Right atrium auricular region (tissue), 2 donors: ENCODE measurements at places on chromosomes 7 and 10. TPM values are rescaled to one million over a fixed set of nuclear protein-coding genes. Genes with fewer than 3 reads are reported as not detected.
A peak's percentile ranks its signal among the peaks of the same experiment; 100 is the strongest.

C7orf33 gene
- total RNA-seq, result not detected

GSDME gene
- total RNA-seq, result 7.7 TPM

RARRES2 gene
- total RNA-seq, result 197 TPM

DNA sequence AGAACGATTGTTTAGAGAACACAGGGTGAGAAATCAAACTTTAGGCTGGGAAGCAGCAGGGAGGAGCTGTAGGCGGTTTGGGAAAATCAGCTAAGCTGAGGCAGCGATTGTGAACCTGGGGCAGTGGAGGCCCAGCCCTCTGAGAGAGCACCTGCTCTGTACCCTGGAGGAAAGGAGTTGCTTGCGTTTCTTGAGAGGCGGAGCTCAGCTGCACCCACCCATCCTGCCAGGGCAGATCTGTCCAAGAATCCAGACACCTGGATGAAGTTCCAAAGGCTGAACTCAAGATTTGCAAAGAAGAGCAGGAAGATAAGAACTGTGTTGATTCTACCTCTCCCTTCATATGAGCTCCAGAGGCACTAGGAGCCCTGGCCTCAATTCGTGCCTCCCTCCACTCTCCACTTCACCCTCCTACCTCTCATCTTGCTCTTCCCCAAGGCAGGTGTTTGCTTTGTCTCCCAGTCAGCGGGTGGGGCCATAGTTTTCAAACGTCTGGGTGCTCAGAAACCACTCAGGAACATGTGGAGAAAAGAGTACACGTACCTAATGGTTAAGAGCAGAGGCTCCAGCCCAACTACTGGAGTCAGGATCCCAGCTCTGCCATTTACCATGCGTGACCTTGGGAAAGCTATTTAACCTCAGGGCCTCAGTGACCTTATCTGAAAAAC, 21.5 kb upstream of the TMEM213 start:
- DNase-seq, result no peak

GRCh38 chr10:86152911-86153310, 213.7 kb downstream of the GRID1 start:
- DNase-seq, result no peak

- DNase-seq, result no peak
These were observed 23.2 kb downstream of the PILRA start for GRCh38 chr7:100396421-100396982.

PLXDC2 gene
- total RNA-seq, result 24.0 TPM

DNA sequence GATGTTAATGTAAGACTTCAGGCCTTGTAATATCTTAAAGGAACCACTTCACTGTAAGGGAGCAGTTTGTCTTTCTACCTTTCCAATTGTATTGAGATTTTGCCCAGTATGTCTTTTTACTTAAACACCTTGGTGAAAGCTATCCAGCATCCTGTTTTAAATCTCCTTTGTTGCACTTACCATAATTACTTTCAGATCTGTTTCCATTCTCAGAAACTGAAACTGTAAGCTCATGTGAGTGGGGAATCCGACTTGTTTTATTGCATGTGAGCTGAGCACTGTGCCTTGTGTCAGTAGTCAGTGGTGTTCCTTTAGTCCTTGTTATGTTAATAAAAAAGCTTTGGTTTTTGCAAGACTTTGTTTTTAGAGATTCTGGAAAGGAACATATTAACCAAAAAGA, 42.2 kb downstream of the BMPR1A start:
- DNase-seq, result no peak

GRCh38 chr7:92422926-92423325, 24.4 kb upstream of the GATAD1 start:
- DNase-seq, result no peak

DNA sequence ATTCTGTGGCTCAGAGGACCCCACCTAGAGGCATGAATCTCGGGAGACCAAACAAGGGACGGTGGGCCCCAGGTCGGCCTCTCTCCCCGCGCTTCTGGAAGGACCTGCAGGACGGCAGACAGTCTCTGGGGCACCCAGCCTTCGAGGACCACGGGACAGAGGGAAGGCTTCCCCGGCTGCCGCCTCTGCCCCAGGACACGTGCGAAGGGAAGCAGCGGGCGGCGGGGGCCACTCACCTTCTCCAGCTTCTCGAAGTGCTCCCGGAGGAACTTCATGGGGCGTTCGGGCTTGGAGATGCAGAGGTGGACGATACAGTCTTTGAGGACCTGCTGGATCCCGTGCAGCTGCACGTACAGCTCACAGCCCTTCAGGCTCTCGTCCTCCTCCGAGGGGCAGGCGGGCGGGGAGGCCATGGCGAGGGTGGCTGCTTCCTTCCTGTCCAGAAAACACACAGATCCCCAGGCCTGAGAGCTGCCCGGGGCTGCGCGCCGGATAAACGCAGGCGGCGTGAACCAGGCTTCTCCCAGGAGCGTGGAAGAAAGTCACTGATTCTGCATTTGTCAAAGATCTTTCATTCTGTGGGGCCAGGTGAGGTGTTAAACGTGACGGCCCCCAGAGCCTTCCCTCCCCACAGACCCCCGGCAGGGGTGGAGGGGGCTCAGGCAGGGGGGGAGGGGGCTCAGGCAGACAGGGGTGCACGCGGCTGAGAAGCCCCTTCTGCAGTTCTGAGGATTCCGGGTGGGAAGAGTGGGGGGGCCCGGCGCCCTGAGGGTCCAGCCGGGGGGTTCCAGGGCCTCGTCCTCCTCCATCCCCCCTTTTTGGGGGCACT, 15.2 kb upstream of the DNAAF5 start:
- no peak for DNase-seq

DNA sequence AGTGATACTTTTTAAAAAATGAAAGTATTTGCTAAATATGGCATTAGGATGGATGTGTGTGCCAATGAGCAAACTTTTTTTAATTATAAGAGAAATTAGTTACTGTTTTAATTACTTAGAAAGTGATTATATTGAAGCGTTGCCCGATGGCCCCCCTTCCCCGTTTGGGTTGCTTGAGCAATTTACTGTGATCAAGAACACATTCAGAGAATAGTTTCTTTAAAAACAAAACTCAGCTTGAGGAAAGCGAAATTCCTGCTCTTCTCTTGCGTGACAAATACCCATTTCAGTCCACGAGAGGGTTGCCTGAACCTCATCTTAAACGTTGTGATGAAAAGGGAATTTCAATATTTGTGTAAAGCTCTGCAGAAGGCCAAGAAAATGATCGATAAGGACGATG, 234.1 kb downstream of the GATA3 start:
- no peak for DNase-seq

- no peak for DNase-seq
These were observed 228.1 kb downstream of the WDR11 start for GRCh38 chr10:121079226-121079625.

NUTM2E gene
- total RNA-seq, result not detected

DNA sequence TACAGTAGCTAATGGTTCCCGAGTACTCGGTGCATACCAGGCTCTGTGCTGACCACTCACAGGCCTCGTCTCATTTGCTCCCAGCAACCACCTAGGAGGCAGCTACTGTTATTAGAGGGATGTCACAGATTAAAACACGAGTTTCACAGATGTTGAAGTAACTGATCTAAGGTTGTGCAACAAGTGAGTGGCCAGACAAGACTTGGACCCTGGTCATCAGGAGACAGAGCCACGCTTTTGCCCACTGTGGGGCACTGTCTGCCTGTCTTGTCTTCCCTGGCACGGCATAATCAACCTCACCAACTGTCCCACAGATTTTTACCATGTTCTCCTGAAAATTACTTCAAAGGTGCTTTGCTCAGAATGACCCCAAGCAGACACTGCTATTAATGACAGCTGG, 111.6 kb upstream of the HABP2 start:
- DNase-seq, result no peak

DNA sequence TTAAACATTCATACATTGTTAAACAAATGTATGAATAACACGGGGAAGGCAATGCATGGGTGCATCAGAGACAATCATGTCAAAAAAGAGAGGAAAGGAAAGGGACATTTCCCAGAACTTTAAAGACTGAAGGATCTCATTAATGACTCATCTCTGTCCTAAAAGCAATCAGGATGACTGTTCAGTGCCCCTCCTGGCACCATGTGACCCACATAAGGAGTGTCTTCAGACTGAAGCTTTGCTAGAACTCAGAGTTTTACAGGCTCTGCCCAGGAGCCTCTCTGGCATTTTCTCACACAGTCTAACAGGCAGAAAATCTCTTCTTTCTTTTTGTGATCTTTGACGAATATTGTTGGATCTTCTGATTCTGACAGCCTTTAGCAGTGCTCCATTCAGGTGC, 315.3 kb downstream of the OTUD1 start:
- DNase-seq, result no peak

DNA sequence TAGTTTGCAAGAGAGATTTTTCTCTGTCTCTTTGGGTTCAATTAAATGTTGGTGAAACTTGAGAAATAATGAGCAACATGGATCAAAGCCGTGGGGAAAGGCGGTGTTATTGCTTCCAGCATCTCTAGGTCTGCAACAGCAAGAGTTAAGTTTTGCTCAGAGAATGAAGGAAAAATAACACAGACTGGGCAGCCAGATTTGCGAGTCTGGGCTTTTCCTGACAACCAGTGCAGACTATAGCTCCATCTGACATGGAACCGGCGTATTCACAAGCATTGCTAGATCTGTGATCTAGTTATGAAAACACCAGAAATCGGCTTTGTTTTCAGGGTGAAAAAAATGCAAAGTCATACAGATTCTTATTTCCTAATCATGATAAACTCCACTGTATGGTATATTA, 110.4 kb downstream of the CAMK1D start:
- no peak for DNase-seq

- peak; percentile 87 for DNase-seq
These were observed at the start of gene PSTK for GRCh38 chr10:122980209-122981065. Gene PSTK (plus strand): TSS chr10:122980401. CDS start chr10:122980480, 79 bp downstream.

CDK14 gene
- total RNA-seq, result 37.9 TPM

DNA sequence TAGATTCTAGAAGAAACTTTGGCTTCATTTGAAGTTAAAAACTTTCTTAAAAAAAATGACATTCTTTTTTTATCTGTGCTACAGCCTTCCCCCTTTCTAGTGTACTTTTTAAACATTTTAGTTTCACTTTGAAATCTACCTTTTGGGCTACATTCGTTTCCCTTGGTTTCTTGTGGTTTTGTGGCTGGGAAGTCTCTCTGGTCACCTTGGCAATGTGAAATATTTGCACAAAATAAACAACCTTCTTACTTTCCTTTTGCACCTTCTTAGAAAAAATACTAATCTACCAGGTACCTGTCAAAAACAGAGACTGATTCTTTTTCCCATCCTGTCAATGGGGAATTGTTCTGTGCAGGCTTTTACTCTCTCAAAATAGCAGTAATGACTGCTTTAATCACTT, 350.2 kb downstream of the GATA3 start:
- DNase-seq, result no peak

NUTM2A gene
- 2.3 TPM for total RNA-seq

DNA sequence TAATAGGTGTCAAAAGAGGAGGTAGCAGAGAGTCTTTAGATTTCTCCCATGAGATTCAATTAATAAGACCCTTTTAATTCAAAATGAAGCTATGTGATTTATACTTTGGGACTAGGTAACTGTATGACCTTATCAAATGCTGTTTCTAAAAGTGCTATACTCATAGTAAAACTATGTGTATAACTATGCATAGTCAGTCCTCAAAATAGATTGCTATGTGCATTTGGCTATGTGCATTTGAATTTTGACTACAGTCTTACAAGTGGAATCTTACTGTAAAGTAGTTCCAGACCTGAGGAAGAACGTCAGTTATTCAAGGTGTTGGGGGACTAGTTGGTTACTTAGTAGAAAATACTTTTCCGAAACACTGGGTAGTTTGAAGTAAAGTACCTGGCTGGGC, 36.9 kb downstream of the ADD3 start:
- DNase-seq, result no peak

DNA sequence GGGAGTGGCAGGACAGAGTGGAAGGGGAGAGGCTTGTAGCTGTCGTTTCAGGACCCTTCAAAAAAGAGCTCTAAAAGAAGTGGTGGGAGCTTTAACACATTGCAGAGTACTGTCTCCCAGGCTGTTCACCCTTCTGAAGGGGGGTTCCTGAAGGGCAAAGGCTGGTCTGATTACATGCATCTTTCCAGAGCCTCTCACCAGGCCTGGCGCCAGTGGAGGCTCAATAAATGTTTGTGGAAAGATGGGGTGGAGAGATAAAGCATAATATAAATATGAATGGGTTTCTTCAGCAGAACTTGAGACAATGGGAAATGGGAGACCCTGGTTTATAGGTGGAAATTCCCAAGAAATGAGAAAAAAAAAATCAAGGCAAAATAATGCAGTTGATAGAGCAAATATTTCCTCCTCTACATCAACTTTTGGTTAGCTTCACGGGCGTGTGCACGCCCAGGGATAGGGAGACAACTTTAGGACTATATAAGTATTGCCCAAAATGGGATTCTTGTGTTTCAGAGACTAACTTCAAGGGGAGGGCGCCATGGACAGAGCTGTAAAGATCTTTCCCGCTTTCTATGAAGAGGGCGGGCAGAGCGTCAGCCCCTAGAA, 613 bp upstream of the BUB3 start:
- no peak for DNase-seq

KBTBD2 gene
- 26.0 TPM for total RNA-seq

- no peak for DNase-seq
These were observed 350.9 kb upstream of the NPVF start for GRCh38 chr7:25578991-25579777.

AHR gene
- 38.7 TPM for total RNA-seq

AKR1E2 gene
- 9.7 TPM for total RNA-seq

- DNase-seq, result peak; percentile 18
These were observed 18.4 kb downstream of the SLC18A2 start for GRCh38 chr10:117259279-117259678.

DNA sequence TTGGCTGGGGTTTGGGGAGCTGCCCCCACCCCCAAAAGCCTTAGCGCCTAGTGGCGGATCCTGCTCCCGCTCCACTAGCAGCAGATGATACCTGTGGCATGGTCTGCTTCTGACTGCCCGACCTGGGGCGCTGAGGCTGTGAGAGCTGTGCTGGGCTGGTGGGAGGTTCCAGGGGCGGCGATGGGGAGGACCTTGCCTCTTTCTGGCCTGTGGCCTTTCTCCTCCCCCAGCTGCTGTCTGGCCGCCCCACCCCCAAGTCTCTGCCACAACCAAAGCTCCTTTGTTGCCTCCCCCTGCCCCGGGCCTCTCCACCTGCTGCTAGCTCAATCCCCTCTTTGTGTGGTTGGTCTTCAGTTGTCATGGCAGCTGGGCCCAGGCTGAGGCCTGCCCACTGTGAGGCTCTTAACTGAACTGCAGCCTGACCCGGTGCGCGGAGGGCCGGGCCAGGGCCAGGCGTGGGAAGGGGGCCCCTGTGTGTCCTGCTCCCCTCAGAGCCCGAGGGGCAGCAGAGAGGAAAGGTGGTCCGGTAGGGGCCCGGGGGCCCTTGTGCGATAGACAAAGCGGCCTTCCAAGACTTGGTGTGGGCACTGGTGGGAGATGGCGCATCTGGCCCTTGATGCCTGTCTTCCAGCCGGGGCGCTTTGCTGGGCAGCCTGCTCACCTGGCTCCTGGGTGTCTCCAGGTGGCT, 4.7 kb downstream of the ZNF775 start:
- no peak for DNase-seq

EGFR gene
- total RNA-seq, result 21.1 TPM

GRCh38 chr10:127910464-127910770, 3.5 kb downstream of the PTPRE start:
- DNase-seq, result no peak

- DNase-seq, result no peak
These were observed 652 bp downstream of the HMX2 start for GRCh38 chr10:123148414-123149161.

GRCh38 chr7:90777041-90777440, 180.9 kb downstream of the CDK14 start:
- DNase-seq, result no peak
